ENCODE measurements at places on chromosomes 1 and 21. TPM values are rescaled to one million over a fixed set of nuclear protein-coding genes. Genes with fewer than 3 reads are reported as not detected.

Gene HLCS
- total RNA-seq = 16.8 TPM

Gene C8A
- not detected for total RNA-seq

Gene PTGFRN
- 156 TPM for total RNA-seq

Gene GRIK1
- total RNA-seq = not detected

Gene GMEB1
- 6.2 TPM for total RNA-seq

Gene PSRC1
- 18.4 TPM for total RNA-seq

Measured in cardiac atrium fibroblast (primary cell).